ENCODE measurements at places on chromosomes 12 and 14.

DNA sequence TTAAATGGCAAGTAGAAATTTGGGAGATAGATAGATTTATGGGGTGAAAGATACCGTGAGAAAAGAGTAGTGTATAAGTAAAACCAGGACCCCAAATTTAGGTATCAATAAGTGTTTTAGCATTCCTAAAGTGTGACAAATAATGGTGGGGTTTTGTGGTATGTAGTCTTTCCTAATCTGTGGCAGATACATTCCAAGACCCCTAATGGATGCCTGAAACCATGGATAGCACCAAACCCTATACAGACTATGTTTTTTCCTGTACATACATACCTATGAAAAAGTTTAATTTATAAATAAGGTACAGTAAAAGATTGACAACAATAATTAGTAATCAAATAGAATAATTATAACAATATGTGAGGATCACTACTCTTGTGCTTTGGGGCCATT lies 14.4 kb upstream of the TCP11L2 start:
- no peak overlapping the region for H3K4me3 ChIP-seq
- H3K27ac ChIP-seq, result no peak overlapping the region
- no peak for DNase-seq
- peaks cover 18% of the 10 kb centered on the region for H3K4me1 ChIP-seq

- no peaks in the 10 kb centered on the region for H3K27me3 ChIP-seq
- no peak for DNase-seq
- H3K4me1 ChIP-seq, result no peaks in the 10 kb centered on the region
- H3K36me3 ChIP-seq, result no peaks in the 10 kb centered on the region
Observed at GRCh38 chr12:80598004-80598606, 109.3 kb upstream of the MYF6 start.

DNA sequence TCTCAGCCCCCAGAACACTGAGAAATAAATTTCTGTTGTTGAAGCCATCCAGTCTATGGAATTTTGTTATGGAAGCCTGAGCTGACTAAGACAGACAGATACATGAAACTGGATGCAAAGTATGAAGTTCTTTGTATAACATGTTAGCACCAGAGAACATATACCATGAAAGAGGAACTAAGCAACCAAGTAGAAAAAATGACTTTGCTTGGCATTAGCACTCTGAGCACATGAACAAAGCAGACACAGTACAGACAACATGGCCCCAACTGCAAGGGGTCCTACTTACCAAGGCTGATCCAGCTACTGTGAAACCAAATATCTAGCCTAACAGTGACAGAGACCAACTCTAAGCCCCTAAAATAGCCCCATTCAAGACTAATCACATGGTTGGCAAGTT lies 13.8 kb downstream of the EXOC5 start:
- no peaks in the 10 kb centered on the region for H3K27me3 ChIP-seq
- H3K36me3 ChIP-seq, result peaks cover 42% of the 10 kb centered on the region
- no peaks in the 10 kb centered on the region for H3K4me1 ChIP-seq
- H3K4me3 ChIP-seq, result no peak overlapping the region
- DNase-seq, result no peak
- H3K27ac ChIP-seq, result no peak overlapping the region

DNA sequence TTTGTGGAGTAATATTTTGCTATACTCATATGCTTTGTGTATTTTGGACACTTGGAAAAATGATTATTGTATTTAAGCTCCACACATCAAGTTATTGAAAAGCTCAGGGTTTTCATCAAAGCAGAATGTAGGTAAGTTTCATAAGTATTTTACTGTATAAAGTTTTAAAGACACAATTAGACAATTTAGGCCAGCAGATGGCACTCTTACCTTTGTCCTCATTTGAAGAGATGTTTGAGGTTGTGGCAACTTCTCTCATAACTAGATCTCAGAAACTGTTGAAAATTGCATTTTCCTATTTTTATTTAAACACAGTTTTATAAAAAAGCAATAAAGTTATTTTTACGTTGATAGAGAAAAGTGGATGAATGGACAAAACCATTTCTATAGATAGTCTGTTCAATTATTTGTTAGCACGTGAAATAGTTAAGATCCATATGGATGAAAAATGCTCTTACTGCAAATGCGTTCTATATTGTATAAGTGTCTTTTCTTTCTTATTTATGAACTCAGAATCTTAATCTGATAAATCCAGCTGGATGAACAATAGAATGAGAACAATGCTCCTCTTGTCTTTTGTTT lies 300.0 kb downstream of the AEBP2 start:
- no peak for DNase-seq
- H3K27ac ChIP-seq, result no peak overlapping the region
- H3K4me1 ChIP-seq, result no peaks in the 10 kb centered on the region
- H3K27me3 ChIP-seq, result peaks cover 4% of the 10 kb centered on the region
- no peak overlapping the region for H3K4me3 ChIP-seq

GRCh38 chr14:21106176-21106497 lies 5.3 kb downstream of the TMEM253 start:
- H3K4me3 ChIP-seq, result no peak overlapping the region
- no peak for DNase-seq
- peaks cover 40% of the 10 kb centered on the region for H3K4me1 ChIP-seq
- H3K36me3 ChIP-seq, result no peaks in the 10 kb centered on the region
- no peaks in the 10 kb centered on the region for H3K27me3 ChIP-seq
- H3K27ac ChIP-seq, result no peak overlapping the region

GRCh38 chr14:45715946-45716345 lies 462.9 kb upstream of the MIS18BP1 start:
- DNase-seq, result no peak
- H3K4me3 ChIP-seq, result no peak overlapping the region
- H3K4me1 ChIP-seq, result no peaks in the 10 kb centered on the region
- no peaks in the 10 kb centered on the region for H3K27me3 ChIP-seq

DNA sequence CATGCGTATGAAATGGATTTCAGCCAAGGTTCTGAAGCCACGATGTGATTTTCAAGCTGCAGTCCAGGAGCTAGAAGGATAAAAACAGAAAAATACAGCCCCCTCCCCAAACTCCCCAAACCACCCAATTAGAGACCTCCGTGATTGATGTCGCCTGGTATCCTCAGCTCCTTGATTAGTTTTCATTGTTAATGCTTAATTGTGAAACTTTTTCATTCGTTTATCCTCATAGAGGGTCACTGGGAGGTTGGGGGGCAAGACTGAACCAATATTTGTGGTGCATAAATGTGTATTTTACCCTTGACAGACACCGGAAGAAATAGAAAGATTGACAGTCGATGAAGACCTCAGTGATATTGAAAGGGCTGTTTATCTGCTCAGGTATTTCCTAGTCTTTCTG lies 1.6 kb downstream of the PPP4R4 start:
- H3K4me3 ChIP-seq, result peak overlapping the region; percentile 74
- H3K27me3 ChIP-seq, result peaks cover 56% of the 10 kb centered on the region
- DNase-seq, result no peak
- no peak overlapping the region for H3K27ac ChIP-seq

DNA sequence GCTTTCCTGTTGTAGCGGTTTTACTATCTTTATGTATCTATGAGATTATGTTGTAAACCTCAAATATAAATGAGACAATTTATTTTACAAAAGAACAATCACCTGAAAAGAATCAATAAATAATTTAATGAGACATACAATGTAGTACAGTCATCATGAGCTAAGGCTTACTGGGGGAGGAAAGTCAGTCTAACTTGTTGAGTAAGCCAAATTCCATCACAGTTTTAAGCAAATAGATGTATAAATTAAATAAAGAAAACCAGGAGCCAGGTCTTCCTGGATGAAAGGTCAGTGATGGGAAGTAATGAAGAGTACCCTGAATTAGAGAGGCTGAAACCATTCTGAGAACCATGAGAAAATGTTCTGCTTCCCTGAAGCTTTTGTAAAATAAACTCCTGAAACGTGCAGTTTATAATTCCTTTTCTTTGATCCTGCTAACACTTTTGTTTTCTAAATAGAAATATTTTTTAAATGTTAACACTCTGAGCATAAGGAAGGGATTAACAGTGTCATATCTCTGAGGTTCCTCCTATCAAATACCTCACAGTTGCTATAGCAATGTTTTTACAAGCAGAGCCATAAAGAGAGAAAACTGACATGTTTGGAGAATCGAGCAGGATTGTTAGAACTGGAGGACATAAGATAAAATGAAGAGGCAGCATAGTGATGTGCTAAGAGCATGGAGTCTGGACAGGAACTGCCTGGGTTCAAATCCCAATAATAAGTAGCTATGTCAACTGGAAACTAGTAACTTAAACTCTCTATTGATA lies 444.9 kb upstream of the FOXG1 start:
- no peak overlapping the region for H3K4me3 ChIP-seq
- no peak for DNase-seq
- no peaks in the 10 kb centered on the region for H3K36me3 ChIP-seq
- H3K4me1 ChIP-seq, result no peaks in the 10 kb centered on the region

GRCh38 chr12:13472690-13473089 lies 276.2 kb downstream of the EMP1 start:
- H3K27ac ChIP-seq, result no peak overlapping the region
- H3K4me1 ChIP-seq, result peaks cover 11% of the 10 kb centered on the region
- H3K27me3 ChIP-seq, result peaks cover 17% of the 10 kb centered on the region
- H3K4me3 ChIP-seq, result no peak overlapping the region
- no peaks in the 10 kb centered on the region for H3K36me3 ChIP-seq

DNA sequence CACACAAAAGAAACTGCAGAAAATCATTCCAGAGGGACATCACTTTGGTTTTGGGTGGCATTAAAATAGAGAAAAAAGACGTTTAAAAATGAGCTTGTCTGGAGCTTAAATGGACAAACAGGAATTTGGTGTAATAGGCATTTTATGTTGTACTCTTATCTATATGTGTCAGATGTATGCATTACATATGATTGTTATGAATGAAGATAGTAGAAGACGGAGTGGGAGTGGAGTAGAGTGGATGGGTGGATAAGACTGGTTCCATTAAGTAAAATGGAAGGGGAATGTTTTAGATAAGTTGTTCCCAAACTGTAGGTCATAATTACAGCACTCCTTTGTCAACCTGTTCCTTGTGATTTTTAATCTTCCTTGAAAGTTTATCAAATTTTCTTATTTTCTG lies 1.9 kb downstream of the CCDC91 start:
- no peak overlapping the region for H3K4me3 ChIP-seq
- H3K27me3 ChIP-seq, result no peaks in the 10 kb centered on the region
- peaks cover 30% of the 10 kb centered on the region for H3K4me1 ChIP-seq
- no peaks in the 10 kb centered on the region for H3K36me3 ChIP-seq

GRCh38 chr12:82817368-82817767 lies 130.7 kb downstream of the TMTC2 start:
- H3K36me3 ChIP-seq, result no peaks in the 10 kb centered on the region
- H3K4me3 ChIP-seq, result no peak overlapping the region
- no peak overlapping the region for H3K27ac ChIP-seq
- H3K27me3 ChIP-seq, result no peaks in the 10 kb centered on the region

- no peak for DNase-seq
- H3K27ac ChIP-seq, result no peak overlapping the region
- H3K36me3 ChIP-seq, result no peaks in the 10 kb centered on the region
- no peaks in the 10 kb centered on the region for H3K27me3 ChIP-seq
- no peak overlapping the region for H3K4me3 ChIP-seq
- no peaks in the 10 kb centered on the region for H3K4me1 ChIP-seq
Observed at GRCh38 chr14:53389202-53389601, 236.1 kb upstream of the DDHD1 start.

GRCh38 chr12:39459027-39459434 lies 16.1 kb upstream of the KIF21A start:
- no peaks in the 10 kb centered on the region for H3K36me3 ChIP-seq
- H3K4me1 ChIP-seq, result no peaks in the 10 kb centered on the region
- no peak overlapping the region for H3K4me3 ChIP-seq
- no peak overlapping the region for H3K27ac ChIP-seq
- no peak for DNase-seq
- H3K27me3 ChIP-seq, result peaks cover 11% of the 10 kb centered on the region

- no peak for DNase-seq
- H3K4me1 ChIP-seq, result peaks cover 50% of the 10 kb centered on the region
- peaks cover 15% of the 10 kb centered on the region for H3K27me3 ChIP-seq
- peak overlapping the region; percentile 78 for H3K4me3 ChIP-seq
- H3K36me3 ChIP-seq, result peaks cover 13% of the 10 kb centered on the region
- H3K27ac ChIP-seq, result no peak overlapping the region
Observed at GRCh38 chr12:57548488-57548887, 1.4 kb upstream of the KIF5A start.

DNA sequence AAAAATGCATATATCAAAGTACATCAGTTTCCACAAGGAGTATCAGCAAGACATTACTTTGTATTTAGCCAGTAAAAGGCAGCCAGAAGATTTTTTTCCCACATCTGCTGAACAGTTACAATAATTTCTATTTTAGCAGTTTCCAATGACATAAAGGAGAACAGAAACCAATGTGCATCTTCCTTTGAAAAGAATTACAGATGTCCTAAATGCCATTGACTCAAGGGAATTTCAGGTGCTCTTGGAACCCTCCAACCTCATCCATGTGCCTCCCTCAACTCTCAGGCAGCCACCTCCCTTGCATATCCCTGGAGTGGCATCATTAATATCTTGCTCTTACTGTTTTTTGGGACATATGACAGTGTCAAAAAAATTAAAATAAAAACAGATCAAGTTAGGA lies 62.2 kb upstream of the ST8SIA1 start:
- DNase-seq, result no peak
- no peaks in the 10 kb centered on the region for H3K27me3 ChIP-seq
- peak overlapping the region; percentile 14 for H3K27ac ChIP-seq
- peak overlapping the region; percentile 24 for H3K4me3 ChIP-seq

- no peak for DNase-seq
- H3K27ac ChIP-seq, result peak overlapping the region; percentile 99
- peaks cover 58% of the 10 kb centered on the region for H3K36me3 ChIP-seq
- H3K4me1 ChIP-seq, result peaks cover 48% of the 10 kb centered on the region
- H3K27me3 ChIP-seq, result no peaks in the 10 kb centered on the region
Observed at GRCh38 chr14:69398818-69399210, 322 bp downstream of the SLC39A9 start.

- no peaks in the 10 kb centered on the region for H3K4me1 ChIP-seq
- H3K27ac ChIP-seq, result no peak overlapping the region
- H3K36me3 ChIP-seq, result no peaks in the 10 kb centered on the region
- H3K4me3 ChIP-seq, result no peak overlapping the region
Observed at GRCh38 chr12:19110221-19110940, 19.2 kb upstream of the PLEKHA5 start.

GRCh38 chr12:108697905-108698304 lies 33.4 kb downstream of the CORO1C start:
- H3K36me3 ChIP-seq, result peaks cover 52% of the 10 kb centered on the region
- peaks cover 52% of the 10 kb centered on the region for H3K4me1 ChIP-seq
- no peaks in the 10 kb centered on the region for H3K27me3 ChIP-seq
- H3K4me3 ChIP-seq, result no peak overlapping the region
- no peak overlapping the region for H3K27ac ChIP-seq

DNA sequence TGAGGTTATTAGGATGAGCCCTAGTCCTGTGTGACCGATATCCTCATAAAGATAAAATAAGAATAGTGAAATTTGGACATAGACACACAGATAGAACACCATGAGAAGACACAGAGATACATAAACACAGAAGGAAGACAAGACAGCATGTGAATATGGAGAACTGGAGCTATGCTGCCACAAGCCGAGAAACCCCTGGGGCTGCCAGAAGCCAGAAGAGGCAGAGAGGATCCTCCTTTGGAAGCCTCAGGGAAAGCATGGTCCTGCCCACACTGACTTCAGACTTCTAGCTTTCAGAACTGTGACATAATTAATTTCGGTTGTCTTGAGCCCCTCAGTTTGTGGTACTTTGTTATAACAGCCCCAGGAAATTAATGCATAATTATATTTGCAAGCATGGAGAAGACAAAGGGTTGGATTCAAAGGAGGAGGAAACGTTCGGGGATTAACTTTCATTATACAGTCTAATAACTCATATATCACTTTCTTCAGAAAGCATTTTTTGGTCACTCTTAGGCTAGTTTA lies 1501.8 kb upstream of the FLRT2 start:
- H3K4me3 ChIP-seq, result no peak overlapping the region
- H3K27ac ChIP-seq, result no peak overlapping the region
- DNase-seq, result no peak
- H3K4me1 ChIP-seq, result no peaks in the 10 kb centered on the region
- H3K27me3 ChIP-seq, result no peaks in the 10 kb centered on the region

GRCh38 chr12:72610342-72610741 lies 338.2 kb downstream of the TRHDE start:
- no peak overlapping the region for H3K4me3 ChIP-seq
- no peaks in the 10 kb centered on the region for H3K36me3 ChIP-seq
- no peaks in the 10 kb centered on the region for H3K4me1 ChIP-seq
